Fibroblast of the aortic adventitia (primary cell): ENCODE measurements at places on chromosomes 5 and 9. TPM values are rescaled to one million over a fixed set of nuclear protein-coding genes. Genes with fewer than 3 reads are reported as not detected.

Gene PRELID1
- 118 and 120 TPM in 2 replicates for total RNA-seq

Gene ADGRD2
- total RNA-seq, result not detected in 2 replicates

Gene MYORG
- 0.90 and 1.3 TPM in 2 replicates for total RNA-seq

Gene ITK
- not detected in 2 replicates for total RNA-seq

Gene ELOVL7
- total RNA-seq, result 0.18 TPM in 1 of 2 replicates, not detected in the other

Gene SPATA31A3
- total RNA-seq, result not detected in 2 replicates

Gene ANKRD33B
- total RNA-seq, result 8.3 and 11.3 TPM in 2 replicates

Gene SPATA31D4
- not detected in 2 replicates for total RNA-seq

Gene PAXX
- 7.1 and 18.3 TPM in 2 replicates for total RNA-seq

Gene GIN1
- total RNA-seq, result 11.0 and 14.4 TPM in 2 replicates

Gene POU5F2
- 1.2 and 3.1 TPM in 2 replicates for total RNA-seq

Gene OR1L6
- total RNA-seq, result not detected in 2 replicates

Gene NPDC1
- 23.8 and 31.6 TPM in 2 replicates for total RNA-seq

Gene SLC6A19
- total RNA-seq, result not detected in 2 replicates

Gene TEK
- total RNA-seq, result 1.7 and 3.8 TPM in 2 replicates

Gene C5orf52
- not detected in 2 replicates for total RNA-seq

Gene PTGER4
- total RNA-seq, result 0.57 and 12.0 TPM in 2 replicates

Gene WNK2
- not detected in 2 replicates for total RNA-seq

Gene GFI1B
- not detected in 2 replicates for total RNA-seq

Gene EIF4E1B
- not detected in 2 replicates for total RNA-seq

Gene WNT8A
- total RNA-seq, result not detected in 2 replicates

Gene GFM2
- total RNA-seq, result 13.6 and 31.8 TPM in 2 replicates

Gene FGF1
- 1.2 and 3.4 TPM in 2 replicates for total RNA-seq

Gene SVEP1
- 50.2 and 101 TPM in 2 replicates for total RNA-seq

Gene TLR4
- 4.8 and 16.8 TPM in 2 replicates for total RNA-seq

Gene PPP1R26
- 2.8 and 5.2 TPM in 2 replicates for total RNA-seq

Gene PHF24
- total RNA-seq, result under 0.01 and 0.16 TPM in 2 replicates

Gene C7
- total RNA-seq, result 2.4 and 762 TPM in 2 replicates

Gene OGN
- 140 and 166 TPM in 2 replicates for total RNA-seq

Gene DEPDC1B
- total RNA-seq, result 1.2 and 8.0 TPM in 2 replicates

Gene DAB2
- total RNA-seq, result 217 and 1,070 TPM in 2 replicates

Gene DRD1
- total RNA-seq, result 0.18 TPM in 1 of 2 replicates, not detected in the other

Gene FGFR4
- total RNA-seq, result 0.74 TPM in 1 of 2 replicates, not detected in the other

Gene CCDC69
- 1.5 and 2.8 TPM in 2 replicates for total RNA-seq

Gene OR1Q1
- total RNA-seq, result 0.81 TPM in 1 of 2 replicates, not detected in the other

Gene PAX5
- not detected in 2 replicates for total RNA-seq

Gene CA9
- 0.45 and 1.5 TPM in 2 replicates for total RNA-seq

Gene SOX30
- total RNA-seq, result 0.09 TPM in 1 of 2 replicates, not detected in the other

Gene FAXDC2
- total RNA-seq, result 9.8 and 17.4 TPM in 2 replicates

Gene PTPRD
- total RNA-seq, result 11.5 and 13.7 TPM in 2 replicates

Gene NME5
- total RNA-seq, result 6.0 and 11.6 TPM in 2 replicates

Gene PLAC8L1
- 0.98 TPM in 1 of 2 replicates, not detected in the other for total RNA-seq

Gene AFAP1L1
- 2.3 and 10.8 TPM in 2 replicates for total RNA-seq

Gene TMEM232
- 4.7 and 5.2 TPM in 2 replicates for total RNA-seq

Gene ORM2
- not detected in 2 replicates for total RNA-seq

Gene NR5A1
- total RNA-seq, result not detected in 2 replicates

Gene PCDHA4
- total RNA-seq, result 0.09 and 1.1 TPM in 2 replicates
